ENCODE measurements at places on chromosomes 13 and 19.

- DNase-seq = no peak
These were observed 339.8 kb upstream of the OBI1 start for GRCh38 chr13:78998630-78999315.

DNA sequence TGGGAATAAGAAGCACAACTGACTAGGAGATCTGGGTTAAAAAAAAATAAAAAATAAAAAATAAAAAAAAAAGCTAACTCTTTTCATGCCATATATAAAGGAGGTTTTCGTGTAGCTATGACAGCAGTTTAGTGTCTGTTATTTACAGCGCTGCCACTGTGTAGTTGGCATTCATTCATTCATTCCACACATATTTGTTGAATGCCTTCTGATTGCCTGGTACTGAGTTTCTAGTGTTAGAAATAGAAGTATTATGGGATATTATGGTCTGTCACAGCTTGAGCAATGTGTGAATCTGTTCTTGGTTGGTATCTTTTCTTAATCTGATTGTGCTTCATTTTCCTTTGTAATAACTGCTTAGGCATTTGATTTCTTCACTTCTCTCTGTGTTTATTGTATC, 237.4 kb downstream of the NBEA start:
- no peak for DNase-seq

DNA sequence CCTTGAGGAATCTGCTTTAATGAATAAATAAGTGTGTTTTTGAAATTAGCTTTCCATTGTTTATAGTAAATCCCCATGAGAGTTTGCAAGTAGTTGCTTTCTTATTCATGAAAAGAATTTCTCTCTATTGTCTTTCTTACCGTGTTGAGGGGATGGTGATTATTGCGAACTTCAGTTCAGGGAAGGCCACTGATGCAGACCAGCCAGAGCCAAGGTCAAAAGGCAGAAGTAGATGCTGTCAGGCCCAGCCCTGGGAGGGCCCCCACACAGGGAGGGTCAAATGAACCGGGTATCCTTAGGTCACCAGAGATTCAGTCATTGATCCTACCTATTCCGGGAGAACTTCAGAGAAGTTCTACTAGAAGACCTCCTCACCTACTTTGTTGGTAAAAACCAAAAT, 185.9 kb downstream of the NUFIP1 start:
- DNase-seq = no peak

DNA sequence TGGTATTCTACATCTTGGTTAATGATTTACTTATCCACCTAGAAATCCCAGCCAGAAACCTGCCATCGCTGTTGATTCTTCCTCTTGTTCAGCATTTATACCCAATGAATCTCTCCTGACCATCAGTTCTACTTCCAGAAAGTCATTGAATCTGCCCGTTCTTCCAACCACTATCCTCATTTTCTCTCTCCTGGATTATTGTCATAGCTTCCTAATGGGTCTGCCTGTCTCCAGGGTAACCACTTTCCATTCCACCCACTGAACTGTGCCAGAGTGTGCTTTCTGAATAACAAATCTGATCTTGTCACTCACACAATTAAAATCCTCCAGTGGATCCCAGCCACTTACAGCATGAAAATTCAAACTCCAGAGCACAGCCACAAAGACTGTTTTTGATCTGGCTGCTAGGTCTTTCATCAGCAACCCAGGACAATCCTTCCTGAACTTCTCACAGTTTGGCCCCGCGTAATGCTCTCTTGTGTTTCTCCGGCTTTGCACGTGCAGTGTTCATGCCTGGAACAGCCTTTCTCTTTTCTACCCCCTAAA, 330.6 kb downstream of the SPRY2 start:
- DNase-seq = no peak

DNA sequence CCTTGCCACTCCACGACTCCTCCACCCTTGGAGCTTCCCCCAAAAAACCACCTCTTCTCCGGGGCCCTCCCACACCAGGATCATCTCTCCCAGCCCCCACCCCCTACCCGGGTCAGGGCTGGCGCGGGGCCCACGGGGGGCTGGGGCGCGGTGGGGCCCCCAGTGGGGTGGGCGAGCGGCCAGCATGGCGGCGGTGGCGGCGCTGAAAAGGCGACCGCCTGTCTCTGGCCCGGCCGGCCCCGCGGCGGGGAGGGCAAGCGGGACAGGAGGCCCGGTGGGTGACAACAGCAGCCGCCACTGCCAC, 850 bp downstream of the DYRK1B start:
- no peak for DNase-seq

- no peak for DNase-seq
These were observed 4.2 kb downstream of the DMPK start for GRCh38 chr19:45778010-45778661.

DNA sequence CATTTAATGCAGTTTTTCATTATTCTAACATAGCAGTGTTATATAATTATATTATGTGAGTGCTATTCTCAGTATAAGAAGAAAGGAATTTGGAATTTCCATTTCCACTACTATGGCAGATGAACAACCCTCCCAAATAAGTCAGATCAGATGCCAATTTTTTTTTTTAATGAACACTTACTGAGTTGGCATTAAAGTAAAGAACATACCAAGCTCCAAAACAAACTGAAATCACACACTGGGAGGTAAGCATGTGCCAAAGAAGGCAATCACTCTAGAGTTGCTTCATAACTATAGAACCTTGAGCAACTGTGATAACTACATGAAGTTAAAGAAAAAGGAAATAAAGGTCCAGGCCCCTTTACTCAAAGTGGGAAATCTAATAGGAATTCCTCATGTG, 90.3 kb downstream of the RNF17 start:
- DNase-seq = no peak

GRCh38 chr19:29338480-29338879, 125.5 kb upstream of the UQCRFS1 start:
- DNase-seq = no peak

DNA sequence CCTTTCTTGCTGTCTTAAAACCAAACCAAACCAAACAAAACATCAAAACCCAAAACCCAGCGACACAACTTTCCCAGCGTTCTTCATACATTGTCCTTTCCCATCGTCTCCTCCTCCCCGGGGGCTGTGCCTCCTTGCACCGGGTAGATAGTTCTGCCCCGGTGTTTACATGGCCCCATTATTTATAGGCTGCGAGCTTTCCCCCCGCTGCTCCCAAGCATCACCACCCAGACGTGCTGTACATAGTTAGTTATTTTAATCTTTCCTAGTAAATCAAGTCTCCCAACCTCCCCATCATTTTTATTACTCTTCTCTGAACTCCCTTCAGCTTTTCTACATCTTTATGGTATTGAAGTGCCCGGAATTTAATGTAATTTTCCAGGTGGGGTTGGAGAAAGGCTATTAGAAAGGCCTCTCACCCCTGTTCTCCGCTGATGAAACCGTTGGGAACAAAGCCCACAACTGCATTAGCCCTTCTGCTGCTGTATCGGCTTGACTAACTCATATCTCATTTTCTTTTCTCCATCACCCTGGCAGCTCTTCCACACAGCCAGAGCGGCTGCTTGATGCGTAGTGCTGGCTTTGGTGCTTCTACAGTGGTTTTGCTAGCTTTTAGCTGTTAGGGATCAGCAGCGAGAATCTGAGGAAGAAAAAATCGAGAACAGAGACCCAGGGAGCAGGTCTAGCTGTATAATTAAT, 53.1 kb downstream of the FGF9 start:
- no peak for DNase-seq

- no peak for DNase-seq
These were observed 5.1 kb downstream of the DNMT1 start for GRCh38 chr19:10189616-10190015.

GRCh38 chr19:55082020-55082851, 6.6 kb downstream of the EPS8L1 start:
- DNase-seq = no peak

DNA sequence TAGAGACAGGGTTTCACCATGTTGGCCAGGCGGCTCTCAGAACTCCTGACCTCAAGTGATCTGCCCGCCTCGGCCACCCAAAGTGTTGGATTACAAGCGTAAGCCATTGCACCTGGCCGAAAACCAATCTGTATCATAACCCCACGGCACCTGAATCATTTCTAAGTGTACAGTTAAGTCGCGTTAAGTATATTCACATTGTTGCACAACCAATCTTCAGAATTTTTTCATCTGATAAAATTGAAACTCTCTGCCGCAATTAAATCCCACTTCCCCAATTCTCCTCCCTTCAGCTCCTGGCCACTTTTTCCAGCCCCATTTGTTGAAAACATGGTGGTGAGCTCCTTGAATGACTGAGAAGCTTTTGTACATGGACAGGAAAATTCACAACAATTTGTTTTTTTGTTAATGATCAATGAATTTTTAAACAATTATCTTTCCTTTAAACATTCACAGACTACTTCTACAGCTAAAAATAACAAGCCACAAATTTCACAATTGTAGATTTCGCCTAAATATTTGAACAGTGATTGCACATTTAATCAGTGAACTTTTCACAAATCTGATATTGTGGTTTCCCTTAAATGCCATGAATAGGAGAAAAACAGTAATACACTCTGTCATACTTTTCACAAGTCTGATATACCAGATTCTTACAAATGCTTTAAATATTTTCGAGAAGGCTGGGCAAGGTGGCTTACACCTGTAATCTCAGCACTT, 13.8 kb downstream of the FGF21 start:
- no peak for DNase-seq

Data from NCI-H2029 (cell line).